ENCODE measurements at places on chromosomes 5 and 9.

GRCh38 chr9:4382722-4383317 lies 83.0 kb upstream of the GLIS3 start:
- DNase-seq: peak; percentile 31

DNA sequence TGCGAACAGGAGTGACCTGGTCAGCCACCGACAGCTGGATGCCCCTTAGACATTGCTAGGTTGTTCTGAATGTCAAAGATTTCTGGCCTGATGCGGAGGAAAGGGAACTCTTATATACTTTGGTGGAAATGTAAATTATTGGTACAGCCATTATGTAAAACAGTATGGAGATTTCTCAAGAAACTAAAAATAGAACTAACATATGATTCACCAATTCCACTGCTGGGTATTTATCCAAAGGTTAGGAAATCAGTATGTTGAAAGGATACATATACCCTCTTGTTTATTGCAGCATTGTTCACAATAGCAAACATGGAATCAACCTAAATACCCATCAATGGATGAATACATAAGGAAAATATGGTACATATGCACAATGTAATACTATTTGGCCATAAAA lies 31.8 kb downstream of the DMRT3 start:
- DNase-seq: no peak

- peak; percentile 13 for DNase-seq
These were observed 27.6 kb upstream of the CDKN2AIPNL start for GRCh38 chr5:134439210-134439654.

DNA sequence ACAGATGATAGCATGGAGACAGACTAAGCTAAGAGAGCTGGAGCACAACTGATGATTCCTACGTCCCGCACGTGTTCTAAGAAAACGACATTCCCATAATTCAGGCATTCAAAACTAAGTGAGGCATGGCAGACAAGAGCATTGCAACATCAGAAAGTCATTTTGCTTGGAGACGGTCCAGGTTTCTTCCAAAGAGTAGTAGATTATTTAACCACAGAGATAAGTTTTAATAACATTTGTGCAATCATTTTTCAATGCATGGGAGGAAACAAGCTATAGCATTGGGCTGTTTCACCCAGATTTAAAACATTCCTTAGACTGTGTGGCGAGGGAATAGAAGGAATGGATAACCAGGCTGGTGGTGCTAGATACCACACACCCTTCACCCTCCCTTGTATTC lies 117.2 kb downstream of the APBA1 start:
- DNase-seq: no peak

- DNase-seq: no peak
These were observed 82.0 kb upstream of the TTC23L start for GRCh38 chr5:34756781-34757624.

GRCh38 chr9:128107468-128108268 lies 19.9 kb downstream of the PTGES2 start:
- no peak for DNase-seq

DNA sequence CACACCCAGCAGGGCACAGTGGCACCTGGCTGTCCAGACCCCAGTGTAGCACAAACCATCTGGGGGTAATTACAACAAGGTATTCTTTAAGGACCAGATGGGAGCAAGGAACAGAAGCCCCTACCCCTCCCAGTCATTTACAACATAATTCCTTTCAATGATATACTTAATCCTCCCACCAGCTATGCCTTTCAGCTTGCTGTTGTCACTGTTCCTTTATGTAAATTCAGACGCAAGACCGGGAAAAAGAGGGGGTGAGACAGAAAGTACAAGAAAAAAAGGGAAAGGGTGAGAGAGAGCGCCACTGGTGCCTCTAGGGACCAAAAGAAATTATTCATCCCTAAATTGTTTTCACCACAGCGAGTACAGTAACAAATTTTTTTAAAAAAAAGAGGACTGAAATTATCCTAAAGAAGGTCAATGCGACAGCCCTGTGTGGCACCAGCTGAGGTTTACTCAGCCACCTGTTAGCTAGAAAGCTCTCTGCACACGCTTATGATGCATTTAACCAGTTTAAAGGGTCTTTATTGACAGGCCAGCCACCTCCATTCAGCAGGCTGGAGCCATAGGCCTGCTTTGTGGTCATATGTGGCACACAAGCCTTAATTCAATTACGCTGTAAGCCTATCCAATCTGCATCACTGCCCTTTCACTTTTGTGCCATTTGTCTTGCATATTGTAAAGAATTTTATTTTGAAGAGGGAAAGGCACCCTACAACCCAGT lies 210.2 kb upstream of the ISL1 start:
- DNase-seq: no peak

- no peak for DNase-seq
These were observed 22.7 kb downstream of the WHRN start for GRCh38 chr9:114482593-114482992.

DNA sequence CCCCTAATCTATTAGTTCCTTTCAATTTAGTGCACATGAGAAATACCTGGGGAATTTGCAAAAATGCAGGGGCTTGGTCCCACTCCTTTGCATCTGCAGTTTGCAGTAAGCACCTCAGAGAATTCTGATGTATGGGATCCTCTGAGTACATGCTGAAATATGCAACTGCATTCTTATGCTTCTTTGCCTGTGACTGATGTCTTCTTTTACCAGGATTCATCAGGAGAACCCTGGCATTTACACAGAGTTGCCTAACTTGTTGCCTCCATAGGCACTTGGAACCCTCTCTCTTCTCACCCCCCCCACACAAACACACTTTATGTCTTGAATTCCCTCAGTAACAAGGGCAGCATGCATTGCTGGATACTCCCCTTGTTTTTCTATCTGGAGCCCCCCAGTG lies 173.1 kb downstream of the KDM4C start:
- no peak for DNase-seq

GRCh38 chr5:131997026-131997726 lies 14.3 kb downstream of the ACSL6 start:
- DNase-seq: no peak

DNA sequence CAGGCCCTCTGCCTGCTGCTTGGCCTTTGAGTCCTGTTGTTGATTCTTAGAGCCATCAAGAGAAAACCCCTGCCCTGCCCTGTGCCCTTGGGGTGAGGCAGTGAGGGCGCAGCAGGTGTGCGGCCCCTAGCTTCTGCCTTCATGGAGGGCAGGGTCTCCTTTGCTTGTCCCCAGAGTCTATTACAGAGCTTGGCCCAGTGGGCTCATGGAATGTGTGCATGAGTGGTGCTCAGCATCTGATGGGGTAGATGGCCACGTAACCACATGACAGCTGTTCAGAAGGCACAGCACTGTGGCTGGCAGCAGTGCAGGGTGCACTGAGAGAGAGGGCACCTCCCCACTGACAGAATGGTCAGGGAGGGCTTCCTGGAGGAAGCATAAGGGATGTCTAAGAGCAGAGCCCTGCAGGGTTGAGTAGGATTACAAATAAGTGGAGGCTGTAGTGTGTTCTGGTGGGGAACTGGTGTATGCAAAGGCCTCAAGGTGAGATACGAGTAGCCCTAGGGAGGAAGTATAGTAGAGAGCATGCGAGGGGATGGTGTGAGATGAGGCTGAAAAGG lies 70.8 kb downstream of the MACROH2A1 start:
- DNase-seq: no peak

DNA sequence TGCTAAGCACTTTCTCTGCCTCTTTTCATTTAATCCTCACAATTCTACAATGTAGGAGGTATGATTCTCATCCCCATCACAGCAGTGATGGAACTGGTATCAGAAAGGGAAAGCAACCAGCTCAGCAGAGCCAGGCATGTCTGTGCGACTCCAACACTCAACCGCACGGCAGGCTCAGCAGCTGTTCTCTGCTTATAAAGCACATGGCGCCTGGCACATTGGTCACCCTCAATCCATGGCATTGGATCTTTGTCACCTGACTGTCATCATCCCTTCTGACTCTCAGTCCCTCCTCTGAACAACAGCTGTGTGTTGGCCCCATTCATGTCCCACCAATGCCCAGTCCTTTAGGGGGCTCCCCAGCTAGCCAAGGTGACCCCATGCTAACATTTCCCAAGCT lies 45.1 kb upstream of the HAND1 start:
- no peak for DNase-seq

- no peak for DNase-seq
These were observed 244.2 kb downstream of the AUH start for GRCh38 chr9:91117474-91117891.

GRCh38 chr5:41547991-41548390 lies 37.6 kb upstream of the PLCXD3 start:
- no peak for DNase-seq

DNA sequence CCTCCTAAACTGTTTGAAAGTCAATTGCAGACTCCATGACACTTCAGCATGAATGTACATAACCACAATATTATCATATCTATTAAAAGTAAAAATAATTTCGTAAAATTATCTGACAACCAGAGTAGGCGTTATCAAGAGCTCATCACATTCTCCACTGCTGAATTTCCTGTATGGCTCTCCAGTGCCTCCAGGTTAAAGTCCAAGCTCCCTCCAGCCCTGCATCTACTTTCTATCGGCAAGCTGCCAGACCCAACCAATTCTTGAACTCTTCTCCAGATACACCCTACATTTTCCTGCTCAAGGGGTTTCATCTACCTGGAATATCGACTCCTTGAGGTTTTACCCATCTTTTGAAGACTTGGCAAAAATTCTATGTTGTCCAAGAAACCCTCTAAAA lies 74.5 kb upstream of the TBC1D2 start:
- no peak for DNase-seq

DNA sequence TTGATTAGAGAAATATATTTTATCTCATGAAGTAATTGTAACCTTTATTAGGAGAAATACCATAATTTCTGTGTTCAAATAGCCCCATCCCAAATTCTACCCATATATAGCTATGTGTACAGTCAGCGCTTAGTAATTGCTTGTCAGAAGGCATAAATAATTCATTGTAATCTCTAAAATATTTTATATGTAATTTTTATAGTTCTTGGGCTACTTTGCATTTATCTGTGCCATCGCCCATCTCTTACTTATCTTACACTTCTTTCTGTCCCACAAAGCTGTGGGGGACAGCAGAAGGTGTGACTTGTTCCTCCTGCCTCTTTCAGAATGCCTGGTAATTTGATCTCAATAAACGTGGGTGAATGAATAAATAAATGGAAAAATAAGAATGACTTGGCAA lies 5.5 kb downstream of the ADAMTSL1 start:
- no peak for DNase-seq
